ENCODE measurements at places on chromosomes 5 and 9.

GRCh38 chr9:93475856-93476255, 22.5 kb upstream of the FAM120AOS start:
- DNase-seq: no peak

DNA sequence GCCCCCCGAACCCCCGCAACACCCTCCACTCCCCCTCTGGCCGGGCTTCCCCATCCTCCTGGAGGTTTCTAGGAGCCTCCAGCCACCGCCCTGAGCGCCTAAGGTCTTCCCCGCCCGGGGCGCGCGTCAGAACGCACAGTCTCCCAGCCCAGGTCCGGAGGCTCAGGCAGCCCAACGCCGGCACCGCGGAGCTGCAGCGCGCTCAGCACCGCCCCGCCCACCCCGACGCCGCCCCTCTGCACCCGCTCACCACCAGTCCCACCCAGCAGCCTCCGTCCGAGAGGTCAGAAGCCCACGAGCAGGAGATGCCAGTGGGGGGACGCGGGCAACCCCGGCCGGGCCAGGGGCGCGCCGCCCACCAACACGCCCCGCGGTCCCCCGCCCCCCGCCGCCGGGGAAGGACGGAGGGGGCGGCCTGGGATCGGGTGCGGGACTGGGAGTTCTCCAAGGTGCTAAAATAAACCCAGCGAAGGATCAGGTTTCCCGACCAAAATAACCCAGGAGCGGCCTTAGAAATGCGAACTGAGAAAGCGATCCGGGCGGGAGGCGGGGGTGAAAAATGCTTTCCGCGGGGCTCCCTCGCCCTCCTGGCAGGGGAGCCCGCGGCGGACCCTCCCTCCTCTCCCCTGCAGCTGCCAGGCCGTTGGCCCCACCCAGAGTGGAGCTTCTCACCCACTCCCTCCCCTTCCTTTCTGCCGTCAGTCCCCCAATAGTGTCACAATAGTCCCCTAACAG, 6.5 kb upstream of the FAM78A start:
- no peak for DNase-seq

GRCh38 chr5:124596595-124597421, 149.6 kb downstream of the ZNF608 start:
- no peak for DNase-seq

- no peak for DNase-seq
Measured at GRCh38 chr5:139666551-139666950, 18.4 kb downstream of the CXXC5 start.

DNA sequence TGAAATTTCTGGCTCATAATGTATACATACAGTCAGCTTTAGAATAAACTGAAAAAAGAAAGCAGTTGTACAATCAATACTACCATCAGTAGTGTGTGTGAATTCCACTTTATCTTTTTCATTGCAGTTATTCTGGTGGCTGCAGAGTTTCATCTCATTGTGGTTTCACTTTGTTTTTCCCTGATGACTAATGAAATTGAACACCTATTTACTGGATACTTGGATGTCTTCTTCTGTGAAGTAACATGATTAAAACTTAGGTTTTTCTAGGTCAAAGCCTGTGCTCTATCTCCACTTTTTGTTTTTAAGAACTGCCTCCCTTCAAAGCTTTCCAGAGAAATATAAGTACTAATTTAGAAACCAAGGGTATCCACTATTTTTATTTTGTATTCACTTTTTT, 174.3 kb downstream of the TRPM3 start:
- DNase-seq: no peak

DNA sequence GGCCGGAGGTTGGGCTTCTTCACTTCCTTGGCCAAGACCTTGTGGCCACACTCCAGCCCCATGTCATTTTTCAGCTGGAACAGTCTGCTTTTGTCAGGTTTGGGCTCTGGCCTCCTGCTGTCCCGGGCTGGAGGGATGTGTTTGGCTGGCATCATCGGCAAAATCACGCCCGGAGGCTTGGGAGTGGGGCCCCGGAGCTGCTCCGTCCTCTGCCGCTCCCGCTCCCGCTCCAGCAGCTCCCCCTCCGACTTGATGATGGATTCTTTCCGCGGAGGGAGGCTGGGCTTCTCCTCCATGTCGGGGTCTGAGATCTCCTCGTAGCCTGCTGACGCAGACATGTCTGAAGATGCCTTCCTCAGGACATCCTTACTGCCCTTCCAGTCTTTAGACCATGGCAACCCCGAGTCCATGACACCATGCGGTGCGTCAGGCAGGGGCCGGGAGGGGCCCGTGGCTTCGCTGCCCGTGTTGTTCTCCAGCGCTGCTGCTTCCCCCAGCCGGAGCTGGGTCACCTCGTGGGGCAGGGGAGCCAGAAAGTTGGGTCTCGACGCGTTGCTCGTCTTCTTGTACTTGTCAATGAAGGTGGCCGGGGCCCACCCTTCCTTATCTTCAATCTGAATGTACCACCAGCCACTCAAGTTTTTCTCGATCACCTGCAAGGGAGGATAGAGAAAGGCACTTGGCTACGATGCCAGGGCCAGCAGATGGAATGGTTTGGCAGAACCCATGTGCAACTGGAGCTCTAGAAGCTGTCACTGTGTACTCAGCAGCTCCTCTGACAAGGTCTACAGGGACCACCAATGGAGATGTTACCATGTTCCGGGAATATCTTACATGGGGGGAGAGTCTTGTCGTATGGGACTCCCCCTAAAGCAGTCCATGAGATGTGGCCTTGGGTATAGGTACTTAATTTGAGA, 56.0 kb upstream of the UBTD2 start:
- no peak for DNase-seq
